RWPE1 (cell line): ENCODE measurements at places on chromosomes 3 and 15.
A peak's percentile ranks its signal among the peaks of the same experiment; 100 is the strongest.

- no peak for DNase-seq
These were observed 107.8 kb downstream of the SLCO3A1 start for GRCh38 chr15:91961357-91961756.

- no peak for DNase-seq
These were observed 3.7 kb downstream of the NME9 start for GRCh38 chr3:138325990-138326389.

DNA sequence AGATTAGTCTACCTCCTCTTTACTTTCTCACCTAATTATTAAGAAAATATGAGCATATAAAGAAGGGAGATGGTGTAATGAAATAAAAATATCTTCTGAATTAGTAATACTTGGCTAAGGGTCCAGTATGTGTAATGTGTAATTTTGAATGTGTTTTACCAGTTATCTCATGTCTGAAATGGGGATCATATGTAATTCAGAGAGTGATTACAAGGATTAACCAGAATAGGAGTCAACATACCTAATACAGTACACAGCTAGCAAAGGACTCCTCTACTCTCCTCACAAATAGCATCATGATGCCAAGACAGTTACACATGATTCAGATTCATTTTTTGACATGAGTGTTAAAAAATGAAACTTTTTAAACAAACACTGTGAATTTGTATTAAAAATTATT, 570.4 kb downstream of the SI start:
- no peak for DNase-seq

DNA sequence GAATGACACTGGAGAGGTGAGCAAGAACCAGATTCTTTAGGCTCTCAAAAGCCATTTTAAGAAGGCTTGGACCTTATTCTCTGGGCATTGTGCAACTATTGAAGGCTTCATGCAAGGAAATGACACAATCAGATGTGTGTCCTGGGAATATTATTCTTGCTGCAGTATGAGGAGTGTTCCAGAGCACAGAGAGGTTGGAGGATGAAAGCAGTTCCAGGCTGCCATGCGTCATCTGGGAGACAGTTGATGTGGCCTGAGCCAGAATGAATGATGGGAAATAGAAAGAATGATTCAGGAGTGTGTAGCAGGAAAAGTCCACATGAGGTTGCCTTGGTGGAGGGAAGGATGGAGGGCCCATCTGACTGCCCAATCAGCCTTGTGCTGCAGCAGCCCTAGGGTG, 123.1 kb downstream of the CHCHD6 start:
- no peak for DNase-seq

- no peak for DNase-seq
These were observed 512.5 kb downstream of the AGBL1 start for GRCh38 chr15:86591994-86592735.

GRCh38 chr3:44016818-44017217, 224.9 kb upstream of the TOPAZ1 start:
- no peak for DNase-seq

DNA sequence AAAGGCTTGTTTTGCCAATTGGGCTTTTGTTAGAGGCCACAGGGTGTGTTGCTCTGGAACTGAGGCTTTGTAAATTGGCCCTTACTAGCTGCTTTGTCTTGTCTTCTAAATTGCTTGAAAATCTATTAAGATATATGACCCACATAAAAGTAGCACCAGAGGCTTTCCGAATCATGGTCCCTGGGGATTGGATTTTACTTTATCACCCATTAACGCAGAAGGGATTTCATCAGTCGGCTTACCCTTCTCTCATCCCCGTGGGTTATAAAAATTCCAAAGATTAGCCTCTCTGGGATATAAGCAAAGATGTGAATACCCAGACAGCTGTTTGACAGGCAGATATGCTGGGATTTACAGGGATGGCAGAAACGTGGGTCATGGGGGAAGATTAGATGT, 98.3 kb upstream of the CHL1 start:
- no peak for DNase-seq

DNA sequence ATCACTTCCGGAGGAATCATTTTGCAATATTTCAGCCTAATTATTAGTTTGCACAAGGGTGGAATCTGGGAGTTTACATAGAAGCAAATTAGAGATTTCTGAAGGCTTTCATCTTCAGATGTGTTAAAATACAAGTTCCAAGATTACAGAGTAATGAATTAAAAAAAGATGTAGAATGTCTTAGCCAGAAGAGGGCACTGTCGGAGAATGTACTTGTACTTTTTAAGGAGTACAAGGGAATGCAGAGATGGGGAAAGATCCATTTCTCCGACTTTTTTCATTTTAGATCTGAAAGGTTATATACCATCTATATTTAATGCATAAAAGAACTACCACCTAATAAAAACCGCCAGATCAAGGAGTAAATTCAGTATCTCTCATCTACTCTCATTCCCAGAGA, 43.1 kb upstream of the WDR5B start:
- peak; percentile 23 for DNase-seq

DNA sequence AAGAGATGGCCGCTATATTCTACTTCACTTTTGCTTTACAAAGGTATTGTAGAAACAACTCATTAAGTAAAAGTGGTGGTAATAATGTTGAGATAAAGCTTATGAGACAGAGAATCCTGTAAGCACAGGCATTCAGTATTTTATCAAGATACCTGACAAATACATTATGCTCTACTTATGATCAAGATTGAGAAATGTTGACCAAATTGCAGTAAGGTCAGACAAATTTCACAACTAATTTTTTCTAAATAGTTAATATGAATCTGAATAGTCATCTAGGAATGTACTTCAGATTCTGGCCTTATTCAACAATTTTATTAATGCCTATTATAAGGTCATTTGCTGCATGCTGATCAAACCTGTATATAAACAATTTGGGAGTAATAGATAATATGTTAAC, 95.1 kb upstream of the MBNL1 start:
- no peak for DNase-seq

DNA sequence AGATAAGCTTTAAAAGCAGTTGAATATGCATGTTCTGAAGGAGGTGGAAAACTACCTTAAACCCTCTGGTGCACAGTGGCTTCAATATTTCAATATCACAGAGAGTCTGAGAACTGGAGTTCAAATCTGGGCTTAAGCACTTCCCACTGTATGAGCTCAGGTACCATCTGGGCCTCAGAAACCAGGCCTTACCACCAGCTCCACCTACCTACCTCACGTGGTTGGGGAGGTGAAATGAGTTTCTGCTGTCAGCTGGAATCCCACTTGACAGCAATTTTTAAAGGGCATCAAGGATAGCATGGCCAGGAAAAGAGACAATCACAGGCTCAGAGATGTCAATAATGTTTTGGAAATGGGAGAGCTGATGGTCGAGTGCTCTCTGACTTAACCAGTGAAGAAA, 5.0 kb downstream of the CHCHD4 start:
- DNase-seq: no peak

DNA sequence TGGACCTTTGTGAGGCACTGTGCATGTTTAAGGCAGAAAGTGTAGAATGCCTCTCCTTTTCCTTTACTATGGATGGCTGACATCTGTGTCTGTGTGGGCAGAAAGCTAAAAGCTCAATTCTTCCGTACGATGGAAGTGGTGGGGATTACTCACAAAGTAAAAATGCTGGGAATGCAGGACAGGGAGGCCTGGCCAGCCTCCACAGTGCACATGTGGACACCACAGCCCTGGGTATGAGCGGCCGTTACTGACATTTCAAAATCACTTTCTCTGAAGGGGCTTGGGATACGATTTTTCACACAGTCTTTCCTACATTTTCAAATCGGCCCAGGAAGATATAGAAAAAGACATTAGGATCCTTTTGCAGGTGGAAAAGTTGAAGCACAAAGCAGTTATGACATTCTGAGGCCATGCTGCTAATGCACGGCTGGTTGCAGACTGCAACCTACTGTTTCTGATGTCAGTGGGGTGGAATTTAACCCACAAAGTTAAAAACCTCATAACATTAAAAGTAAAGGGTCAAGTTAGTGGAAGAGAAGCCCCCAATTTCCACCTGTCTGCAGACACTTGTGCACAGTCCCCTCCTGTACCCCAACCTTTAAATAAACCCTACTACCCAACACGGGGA, 27.9 kb downstream of the EHD4 start:
- DNase-seq: peak; percentile 88

GRCh38 chr3:60079076-60079475, 1029.3 kb upstream of the CFAP20DC start:
- no peak for DNase-seq

DNA sequence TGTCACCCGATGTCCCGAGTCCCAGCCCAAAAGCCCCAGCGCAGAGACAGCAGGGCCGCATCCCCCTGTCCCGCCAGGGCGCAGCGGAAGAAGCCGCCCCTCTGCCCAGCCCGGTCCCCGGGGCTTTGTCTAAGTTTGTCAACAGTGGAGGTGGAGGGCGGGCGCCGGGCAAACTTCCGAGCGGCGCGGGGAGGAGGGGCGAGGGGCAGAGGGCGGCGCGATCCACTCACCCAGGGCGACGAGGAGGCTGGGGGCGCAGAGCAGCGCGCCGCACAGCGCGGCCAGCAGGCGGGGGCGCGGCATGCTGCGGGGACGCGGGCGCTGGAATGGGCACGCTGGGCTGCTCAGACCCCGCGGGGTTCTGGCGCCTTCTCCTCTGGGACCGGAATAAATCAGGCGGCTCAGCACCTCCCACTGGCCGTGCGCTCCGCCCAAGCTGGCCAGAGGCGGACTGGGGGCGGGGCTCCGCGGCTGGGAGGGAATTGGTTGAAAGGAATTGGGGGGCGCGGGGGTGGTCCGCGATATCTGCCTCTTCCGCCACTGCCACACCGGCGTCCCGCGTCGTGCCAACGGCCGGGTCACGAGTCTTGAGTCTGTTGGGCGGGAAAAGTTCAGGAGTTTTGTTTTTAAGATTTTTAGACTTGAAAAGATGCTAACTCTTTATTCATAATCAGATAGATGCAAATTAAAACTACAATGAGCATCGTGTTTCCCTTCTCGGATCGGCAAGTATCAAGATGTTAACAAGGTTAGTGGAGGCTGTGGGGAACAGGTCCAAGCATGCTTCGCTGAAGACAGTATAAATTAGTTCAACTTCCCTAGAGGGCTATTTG, at the start of gene MFGE8:
Gene MFGE8, minus strand, starts transcription at position 363 of the 833 bp plus-strand sequence. Its CDS starts 60 bp downstream, at position 303.
- peak; percentile 82 for DNase-seq

DNA sequence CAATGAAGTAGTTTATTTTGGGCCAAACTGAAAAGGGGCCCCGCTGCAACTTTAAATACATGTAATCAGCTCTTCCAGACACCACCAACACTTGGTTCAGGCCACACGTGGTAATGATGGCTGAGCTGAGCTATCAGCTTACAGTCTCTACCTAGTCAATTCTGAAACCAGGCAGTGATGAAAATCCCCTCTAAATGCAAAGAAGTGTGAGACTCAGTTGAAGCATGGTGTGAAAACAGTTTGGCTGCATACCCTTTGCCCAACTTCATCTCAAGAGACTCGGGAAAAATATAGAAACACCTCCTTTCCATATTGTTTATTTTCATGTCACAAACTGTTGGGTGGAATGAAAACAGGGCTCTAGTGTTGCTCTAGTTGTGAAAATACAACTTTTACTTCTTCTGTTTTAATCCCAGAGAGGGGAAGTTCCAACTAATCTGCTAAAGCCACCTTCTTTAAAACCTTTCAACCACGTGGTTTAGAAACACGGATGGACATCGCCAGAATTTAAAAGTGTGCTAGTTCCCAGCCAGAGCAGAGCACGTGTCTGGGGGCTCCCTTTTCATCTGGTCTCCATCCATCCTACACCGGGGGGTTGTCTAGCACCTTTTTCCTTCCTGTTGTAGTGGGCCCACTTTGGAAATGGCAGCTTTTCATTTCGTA, 229.1 kb downstream of the EPHB1 start:
- DNase-seq: no peak

DNA sequence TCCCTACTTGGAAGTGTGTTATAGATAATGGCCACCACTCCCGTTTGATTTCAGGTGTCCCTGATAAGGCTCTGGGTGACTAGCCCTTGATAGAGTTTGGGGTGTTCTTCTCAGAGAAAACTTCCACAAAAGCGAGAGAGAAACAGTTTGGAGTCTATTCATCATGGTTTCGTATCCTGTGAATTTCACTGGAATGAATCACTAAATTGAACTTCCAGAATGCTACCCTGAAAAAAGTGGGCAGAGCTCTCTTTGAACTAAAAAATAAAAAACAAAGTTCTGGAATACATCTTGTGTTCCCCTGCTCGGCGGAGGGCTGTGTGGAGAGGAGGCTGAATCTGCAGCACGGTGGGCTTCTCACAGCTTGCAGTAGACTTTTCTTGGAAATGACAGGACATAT, 52.8 kb upstream of the FAM98B start:
- no peak for DNase-seq

GRCh38 chr3:18046131-18046915, 303.9 kb upstream of the TBC1D5 start:
- DNase-seq: no peak

GRCh38 chr3:151146731-151147091, 56.3 kb downstream of the GPR171 start:
- no peak for DNase-seq

DNA sequence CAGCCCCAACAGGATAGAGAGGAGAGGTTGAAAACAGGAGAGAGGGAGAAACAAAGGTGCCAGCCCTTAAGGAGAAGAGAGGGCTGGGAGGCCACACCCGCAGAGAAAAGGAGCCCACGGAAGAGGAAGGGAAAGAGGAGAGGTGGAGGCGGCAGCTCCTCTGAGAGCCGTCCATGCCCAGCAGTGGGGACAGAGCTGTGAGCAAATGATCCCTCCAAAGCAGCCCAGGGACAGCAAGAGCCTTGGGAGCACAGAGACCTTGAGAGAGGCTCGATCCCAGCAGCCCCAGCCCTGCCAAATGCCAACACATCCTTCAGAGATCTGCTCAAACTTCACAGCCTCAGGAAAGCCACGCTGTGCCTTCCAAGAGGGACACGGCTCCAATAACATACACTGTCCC, 66.7 kb upstream of the CORO2B start:
- no peak for DNase-seq

DNA sequence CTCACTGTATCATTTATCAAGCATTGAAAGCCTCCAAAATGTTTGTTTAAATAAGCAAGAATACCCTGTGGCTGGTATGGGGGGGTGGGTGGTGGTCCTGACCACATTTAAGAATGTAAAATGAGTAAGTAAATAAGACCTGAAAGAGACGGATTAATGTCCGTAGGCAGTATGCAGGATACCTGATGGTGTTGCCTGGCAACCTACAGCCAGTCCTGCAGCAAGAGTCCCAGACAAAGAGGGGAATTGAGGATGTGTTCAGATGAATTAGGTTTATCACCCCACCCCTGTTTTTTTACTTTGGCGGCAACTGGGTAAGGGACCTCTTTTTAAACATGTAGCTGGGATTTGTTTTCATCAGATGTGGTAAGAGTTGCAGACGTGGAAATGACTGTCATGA, 99.8 kb upstream of the BFSP2 start:
- no peak for DNase-seq

- DNase-seq: peak; percentile 14
These were observed 47.0 kb upstream of the LHFPL4 start for GRCh38 chr3:9600597-9600996.

GRCh38 chr3:169624533-169624972, 39.0 kb downstream of the MECOM start:
- DNase-seq: no peak

GRCh38 chr3:10344147-10344943, 23.4 kb upstream of the SEC13 start:
- DNase-seq: peak; percentile 32

- no peak for DNase-seq
These were observed 95.2 kb downstream of the KBTBD8 start for GRCh38 chr3:67093305-67093704.

- no peak for DNase-seq
These were observed 23.8 kb downstream of the MEIS2 start for GRCh38 chr15:37076543-37076942.
